ENCODE measurements at places on chromosomes 16 and 17.

- DNase-seq, result peak; percentile 89
Measured at GRCh38 chr17:40340880-40341807, 23.4 kb downstream of the GJD3 start.

GRCh38 chr16:55264949-55265348, 59.1 kb upstream of the IRX6 start:
- no peak for DNase-seq

- DNase-seq, result no peak
Measured at GRCh38 chr16:6265968-6266367, 1066.7 kb upstream of the RBFOX1 start.

GRCh38 chr17:42185621-42185930, 324 bp upstream of the HCRT start:
- no peak for DNase-seq

- no peak for DNase-seq
Measured at GRCh38 chr17:7141824-7142223, 27.2 kb upstream of the ASGR2 start.

DNA sequence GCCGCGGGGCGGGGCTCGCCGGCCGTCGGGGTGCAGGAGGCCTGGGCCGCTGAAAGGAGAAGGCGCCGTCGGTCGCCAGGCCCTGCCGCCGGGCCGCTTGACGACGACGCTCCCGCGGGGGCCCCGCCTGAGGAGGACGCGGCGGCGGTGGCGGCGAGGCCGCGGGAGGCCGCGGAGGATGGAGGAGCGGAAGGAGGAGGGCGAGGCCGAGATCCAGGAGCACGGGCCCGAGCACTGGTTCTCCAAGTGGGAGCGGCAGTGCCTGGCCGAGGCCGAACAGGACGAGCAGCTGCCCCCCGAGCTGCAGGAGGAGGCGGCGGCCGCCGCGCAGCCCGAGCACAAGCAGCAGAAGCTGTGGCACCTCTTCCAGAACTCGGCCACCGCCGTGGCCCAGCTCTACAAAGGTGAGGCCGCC, 430 bp downstream of the HAPSTR1 start:
- peak; percentile 43 for DNase-seq

DNA sequence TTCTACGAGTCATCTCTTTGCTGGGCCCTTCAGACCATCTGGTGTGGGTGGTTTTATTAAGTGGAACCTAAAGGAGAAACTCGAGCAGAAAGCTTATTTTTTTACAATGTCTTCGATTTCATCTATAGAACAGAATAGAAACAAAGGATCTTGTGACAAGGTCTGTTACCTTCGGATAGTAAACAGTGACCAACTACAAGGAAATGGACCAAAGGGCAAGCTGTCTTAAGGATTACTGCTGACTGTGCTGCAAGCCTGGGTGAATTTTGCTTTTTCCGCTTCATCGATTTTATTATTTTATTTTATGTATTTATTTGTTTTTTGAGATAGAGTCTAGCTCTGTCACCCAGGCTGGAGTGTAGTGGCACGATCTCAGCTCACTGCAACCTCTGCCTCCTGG, 348.9 kb upstream of the ERCC4 start:
- no peak for DNase-seq

DNA sequence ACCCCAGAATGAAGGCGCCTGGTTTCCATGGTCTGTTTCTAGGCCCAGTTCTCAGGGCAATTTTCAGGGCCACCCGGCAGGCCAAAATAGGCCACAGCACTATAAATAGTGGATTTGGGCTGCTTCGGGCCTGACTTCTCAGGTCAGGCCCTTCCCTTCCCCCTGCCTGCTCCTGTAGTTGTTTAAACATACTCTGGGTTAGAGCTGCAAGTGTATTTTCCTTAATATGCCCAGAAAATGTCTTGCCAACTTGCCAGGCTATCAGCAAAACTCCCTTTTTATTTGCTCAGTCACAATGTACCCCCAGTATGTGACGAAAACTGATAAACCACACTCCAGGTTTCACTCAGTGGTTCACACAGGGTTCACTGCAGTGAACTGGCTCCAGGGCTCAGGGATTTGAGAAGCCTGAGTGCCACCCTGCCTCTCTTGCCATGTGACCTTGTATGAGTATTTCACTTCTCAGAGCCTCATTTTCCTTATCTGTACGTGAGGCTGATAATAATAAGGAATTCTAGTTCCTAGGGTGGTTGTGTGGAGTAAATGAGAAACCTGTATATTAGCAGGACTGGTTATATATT, 76.5 kb downstream of the GPRC5B start:
- DNase-seq, result no peak

DNA sequence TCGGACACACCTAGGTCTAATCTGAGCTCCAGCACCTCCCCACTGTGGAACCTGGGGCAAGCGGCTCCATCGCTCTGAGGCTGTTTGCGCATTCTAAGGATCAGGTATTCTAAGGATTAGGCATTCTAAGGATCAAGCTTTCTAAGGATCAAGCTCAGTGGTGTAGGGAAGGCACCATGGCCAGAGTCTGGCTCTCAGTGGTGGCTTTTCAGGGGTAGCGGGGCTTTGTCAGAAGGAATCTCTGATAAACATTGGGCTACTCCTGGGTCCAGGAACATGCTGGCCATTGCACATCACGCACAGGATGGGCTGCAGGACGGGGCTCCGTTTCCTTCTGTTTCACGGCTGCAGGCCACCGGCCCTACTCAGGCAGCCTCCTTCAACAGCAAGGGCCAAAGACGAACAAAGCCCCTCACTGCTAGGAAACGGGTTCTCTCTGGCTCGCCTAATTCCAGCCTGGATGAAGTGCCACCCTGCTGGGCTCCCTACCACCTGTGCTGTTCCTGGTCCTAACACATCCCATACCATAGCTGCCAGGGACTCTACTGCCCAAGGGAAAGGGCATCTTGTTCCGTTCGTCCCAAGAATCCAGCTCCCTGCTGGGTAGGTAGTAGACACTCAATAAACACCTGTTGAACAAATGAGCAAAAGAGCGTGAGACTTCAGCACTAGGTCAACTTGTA, 5.5 kb downstream of the C1QTNF1 start:
- DNase-seq, result no peak

DNA sequence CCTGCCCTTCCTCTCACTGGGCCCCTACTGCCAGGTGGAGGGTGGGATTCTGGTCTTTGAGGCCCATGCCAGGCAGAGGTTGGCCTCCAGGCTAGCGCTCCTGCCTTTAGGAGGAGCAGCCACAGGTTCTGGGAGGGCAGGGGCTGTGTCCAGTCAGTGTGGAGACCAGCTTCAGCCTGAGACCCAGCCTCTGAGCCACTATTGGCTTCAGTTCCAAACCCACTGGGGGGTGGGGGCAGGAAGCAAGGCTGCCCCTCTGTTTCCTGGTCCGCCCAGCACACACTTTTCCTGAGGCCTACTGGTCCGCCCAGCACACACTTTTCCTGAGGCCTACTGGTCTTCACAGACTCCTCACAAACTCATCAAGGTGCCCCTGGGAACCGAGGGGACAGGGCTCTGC, 16.4 kb downstream of the SLC5A10 start:
- DNase-seq, result no peak

DNA sequence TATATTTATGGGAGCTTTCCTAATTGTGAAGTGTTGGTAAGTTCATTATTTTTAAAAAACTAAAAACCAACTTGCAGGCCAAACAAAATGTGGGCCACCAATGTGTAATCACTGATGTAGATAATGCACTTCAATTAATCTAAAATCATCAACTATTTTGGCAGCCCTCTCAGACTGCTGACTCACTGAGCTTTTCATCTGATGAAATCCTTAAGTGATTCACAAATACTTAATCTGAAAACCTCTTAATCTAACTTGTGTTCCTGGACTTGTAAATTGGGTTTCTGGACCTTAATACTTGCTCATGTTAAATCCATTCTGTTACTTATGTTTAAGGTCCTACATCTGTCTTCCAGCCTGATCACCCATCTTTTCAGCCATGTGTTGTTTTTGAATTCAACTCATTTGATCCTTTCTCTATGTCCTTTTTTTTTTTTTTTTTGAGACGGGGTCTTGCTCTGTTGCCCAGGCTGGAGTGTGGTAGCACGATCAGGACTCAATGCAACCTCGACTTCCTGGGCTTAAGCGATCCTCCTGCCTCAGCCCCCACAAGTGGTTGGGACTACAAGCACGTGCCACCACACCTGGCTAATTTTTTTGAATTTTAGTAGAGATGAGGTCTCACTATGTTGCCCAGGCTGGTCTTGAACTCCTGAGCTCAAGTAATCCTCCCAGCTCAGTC, 39.0 kb downstream of the PRKCB start:
- DNase-seq, result no peak

DNA sequence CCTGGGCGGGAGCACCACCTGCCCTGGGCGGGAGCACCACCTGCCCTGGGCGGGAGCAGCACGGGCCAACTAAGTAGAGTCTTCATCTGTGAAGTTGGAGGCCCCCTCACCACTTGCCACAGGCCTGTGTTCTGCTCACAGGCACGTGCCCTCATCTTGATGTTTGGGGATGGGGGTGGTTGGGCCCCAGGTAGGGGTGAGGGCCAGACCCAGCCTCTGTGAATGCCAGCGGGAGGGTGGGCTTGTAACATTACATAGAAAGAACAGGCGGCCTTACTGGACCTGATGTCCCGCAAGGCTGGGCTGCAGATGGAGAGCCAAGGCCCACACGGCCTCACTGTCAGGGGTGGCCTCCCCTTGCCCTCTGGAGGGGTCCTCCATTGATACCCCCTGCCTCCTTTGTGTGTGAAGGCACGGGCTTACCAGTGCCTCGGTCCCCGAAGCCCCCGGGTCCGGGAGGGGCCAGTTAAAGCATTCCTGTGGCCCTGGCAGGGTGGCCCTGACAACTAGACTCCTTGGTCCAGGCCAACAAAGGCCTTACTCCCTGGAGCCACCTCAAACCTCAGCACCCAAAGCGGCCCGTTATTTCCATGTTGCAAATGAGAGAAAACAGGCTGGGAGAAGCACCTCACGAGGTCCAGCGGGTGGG, 1.1 kb upstream of the SLC16A3 start:
- DNase-seq, result no peak

- DNase-seq, result no peak
Measured at GRCh38 chr17:82060614-82061013, 5.0 kb downstream of the DUS1L start.

- no peak for DNase-seq
Measured at GRCh38 chr16:87037012-87037411, 280.2 kb downstream of the C16orf95 start.

DNA sequence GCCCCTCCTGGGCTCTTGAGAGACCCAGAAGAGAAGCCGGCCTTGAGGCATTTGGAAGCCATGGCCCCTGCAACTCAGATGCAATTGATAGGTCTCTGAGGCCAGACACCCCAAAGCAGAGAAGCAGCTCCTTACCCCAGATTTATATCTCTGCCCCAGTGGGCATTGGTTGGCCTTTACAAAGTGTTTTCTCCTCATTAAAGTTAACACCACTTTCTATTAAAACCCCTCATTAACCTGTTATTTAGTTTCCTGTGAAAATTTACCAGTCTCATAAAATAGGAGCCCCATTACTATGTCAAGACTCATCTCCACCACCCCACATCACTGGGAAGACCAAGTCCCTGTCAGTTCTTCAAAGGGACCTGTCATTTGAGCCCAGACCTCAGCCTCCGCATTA, at the start of gene KRT35:
Gene KRT35, minus strand, starts transcription at position 116 of the 400 bp plus-strand sequence. Its CDS starts 54 bp downstream, at position 62.
- no peak for DNase-seq

- peak; percentile 41 for DNase-seq
Measured at GRCh38 chr16:84718-85406, 6.8 kb downstream of the MPG start.

DNA sequence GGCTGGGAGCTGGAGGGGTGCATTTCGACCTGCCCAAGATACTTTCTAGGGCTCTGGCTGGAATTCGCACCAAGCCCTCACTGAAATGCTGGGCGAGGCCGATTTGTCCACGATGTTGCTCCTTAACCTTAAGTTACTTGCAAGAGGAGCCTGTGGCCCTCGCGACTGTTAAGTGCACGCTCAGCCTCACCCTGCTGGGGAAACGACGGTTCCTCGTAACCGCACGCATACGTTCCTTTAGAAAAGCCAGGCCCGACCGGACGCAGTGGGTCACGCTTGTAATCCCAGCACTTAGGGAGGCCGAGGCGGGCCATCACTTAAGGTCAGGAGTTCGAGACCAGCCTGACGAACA, 607 bp upstream of the NCOR1 start:
- DNase-seq, result peak; percentile 18

DNA sequence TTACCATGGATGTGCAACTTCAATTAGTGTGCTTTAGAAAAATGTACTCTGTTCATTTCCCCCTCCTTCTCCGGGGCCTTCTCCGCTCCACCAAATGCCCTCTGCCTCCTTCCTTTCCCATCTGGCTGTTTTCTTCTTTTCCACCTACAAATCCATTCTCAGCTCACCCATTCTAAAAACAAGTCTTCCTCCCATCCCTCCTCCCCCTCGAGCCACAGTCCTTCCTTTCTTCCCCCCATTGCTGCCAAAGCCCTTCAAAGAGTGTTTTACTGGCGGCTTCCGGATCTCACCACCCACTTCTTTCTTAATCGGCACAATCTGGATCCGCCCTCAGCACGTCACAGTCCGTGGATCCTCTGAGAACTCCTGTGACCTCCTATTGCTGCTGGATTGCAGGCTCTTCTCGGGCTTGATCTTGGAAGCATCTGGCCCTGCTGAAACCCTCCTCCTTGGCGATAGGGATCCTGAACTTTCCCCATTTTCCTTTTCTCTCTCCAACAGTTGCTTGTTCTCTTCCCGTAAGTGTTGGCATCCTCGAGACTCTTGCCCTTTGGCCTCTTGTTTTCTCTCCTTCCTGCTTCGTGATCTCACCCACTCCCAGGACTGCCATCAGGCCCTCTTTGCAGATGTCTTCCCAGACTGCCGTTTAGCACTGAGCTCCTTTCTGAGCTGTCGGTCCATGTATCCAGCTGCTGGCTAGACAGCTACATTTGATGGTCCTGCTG, 36.0 kb upstream of the FBXO47 start:
- peak; percentile 64 for DNase-seq

DNA sequence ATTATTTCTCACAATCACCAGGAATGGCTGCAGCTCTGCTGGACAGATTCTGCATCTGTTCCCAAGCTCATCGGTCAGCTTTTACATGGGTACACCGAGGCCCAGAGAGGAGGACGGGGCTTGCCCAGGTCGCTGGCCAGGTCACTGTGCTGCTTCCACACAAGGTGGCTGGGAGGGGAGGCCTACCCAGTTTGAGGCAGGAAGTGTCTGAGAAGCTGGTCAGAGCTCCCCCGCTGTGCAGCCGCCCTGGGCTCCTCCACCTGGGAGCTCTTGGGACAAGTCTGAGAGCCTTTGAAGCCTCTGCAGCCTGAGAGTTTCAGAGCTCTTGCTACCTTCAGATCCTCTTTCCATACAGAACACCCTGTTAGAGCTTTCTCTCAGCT, 143.3 kb downstream of the CLEC16A start:
- no peak for DNase-seq

DNA sequence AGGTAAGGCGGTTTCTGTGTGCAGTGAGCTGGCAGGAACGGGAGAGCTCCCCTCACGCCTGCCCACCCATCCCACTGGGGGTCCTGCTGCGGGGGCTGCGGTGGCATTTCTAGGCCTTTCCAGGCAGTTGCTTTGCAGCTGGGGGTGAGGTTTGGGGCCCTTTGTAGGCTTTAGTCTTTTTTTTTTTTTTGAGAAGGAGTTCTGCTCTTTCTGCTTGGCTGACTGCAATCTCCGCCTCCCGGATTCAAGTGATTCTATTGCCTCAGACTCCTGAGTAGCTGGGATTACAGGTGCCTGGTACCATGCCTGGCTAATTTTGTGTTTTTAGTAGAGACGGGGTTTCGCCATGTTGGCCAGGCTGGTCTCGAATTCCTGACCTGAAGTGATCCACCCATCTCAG, 11.1 kb downstream of the TSC2 start:
- DNase-seq, result no peak
